ENCODE measurements at places on chromosomes 16 and 17.
A peak's percentile ranks its signal among the peaks of the same experiment; 100 is the strongest.

GRCh38 chr16:84790301-84790700, 29.5 kb upstream of the CRISPLD2 start:
- no peak for DNase-seq

GRCh38 chr17:68585643-68586042, 15.5 kb downstream of the FAM20A start:
- no peak for DNase-seq

DNA sequence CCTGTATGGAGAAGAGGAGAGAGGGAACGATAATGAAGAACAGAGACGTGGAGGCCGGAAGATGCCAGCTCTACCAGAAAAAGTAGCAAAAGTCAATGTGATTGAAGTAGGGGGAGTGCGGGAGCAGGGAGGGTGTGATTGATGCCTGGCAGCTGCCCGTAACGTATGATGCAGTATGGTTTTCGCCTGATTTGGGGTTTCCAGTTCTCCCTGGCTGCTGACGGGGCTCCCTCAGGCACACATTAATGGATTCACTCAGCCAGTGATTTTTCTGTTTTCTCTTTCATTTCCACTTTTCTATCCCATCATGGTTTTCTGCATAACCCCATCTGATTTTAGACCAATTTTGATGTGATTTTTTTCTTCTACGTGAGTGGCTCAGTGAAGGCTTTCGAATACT, 62.1 kb downstream of the PRKCA start:
- no peak for DNase-seq

DNA sequence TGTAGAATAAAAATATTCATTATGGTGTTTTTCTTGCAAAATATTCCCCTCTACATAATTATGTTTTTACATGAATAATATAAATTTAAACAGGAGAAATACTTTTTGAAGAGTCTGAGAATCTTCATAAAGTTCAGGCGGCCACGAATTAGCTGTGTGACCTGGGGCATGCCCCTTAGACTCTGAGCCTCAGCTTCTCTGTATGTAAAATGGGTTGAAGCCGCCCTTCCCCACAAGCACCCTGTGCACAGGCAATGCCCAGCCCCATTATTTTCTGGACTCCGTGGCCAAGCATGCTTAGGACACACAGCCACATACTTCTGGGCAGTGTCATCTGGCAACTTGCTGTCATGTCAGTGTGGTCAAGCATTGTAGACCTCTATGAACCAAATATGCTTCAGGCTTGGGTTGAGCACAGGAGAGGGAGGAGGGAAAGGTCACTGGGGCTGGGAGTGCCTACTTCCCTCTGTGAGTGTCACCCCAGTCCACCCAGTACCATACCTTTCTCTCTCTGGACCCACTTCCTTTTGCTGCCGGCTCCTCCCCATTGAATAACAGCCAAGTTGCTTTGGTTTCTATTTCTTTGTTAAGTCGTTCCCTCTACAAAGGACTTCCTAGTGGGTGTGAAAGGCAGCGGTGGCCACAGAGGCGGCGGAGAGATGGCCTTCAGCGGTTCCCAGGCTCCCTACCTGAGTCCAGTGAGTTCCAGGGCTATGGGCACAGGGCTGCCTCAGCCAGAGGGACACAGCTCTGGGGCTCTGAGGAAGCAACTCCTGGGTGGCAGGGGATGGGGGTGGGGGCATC, at the start of gene LGALS9:
LGALS9 (plus strand) TSS at position 582 of the 804 bp plus-strand sequence; CDS start at position 660, 78 bp downstream.
- DNase-seq, result no peak

GRCh38 chr17:14150619-14151018, 81.3 kb downstream of the COX10 start:
- no peak for DNase-seq

DNA sequence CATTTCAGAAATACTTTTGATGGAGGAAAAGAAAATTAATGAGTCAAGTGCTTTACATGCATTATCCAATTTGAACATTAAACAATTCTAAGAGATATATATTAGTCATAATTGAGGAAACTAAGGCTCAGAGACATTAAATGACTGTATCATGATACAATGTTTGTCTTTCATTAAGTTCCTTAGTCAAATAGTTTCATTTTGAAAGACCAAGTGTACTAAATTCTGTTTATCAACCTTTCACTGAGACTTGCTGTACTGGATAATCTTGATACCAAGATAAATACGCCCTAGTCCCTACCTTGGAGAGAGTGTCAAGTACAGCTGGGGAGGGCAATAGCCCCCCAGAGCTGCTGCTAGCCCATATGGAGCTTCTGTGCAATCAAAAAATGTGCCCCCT, 24.2 kb downstream of the TOM1L2 start:
- no peak for DNase-seq

DNA sequence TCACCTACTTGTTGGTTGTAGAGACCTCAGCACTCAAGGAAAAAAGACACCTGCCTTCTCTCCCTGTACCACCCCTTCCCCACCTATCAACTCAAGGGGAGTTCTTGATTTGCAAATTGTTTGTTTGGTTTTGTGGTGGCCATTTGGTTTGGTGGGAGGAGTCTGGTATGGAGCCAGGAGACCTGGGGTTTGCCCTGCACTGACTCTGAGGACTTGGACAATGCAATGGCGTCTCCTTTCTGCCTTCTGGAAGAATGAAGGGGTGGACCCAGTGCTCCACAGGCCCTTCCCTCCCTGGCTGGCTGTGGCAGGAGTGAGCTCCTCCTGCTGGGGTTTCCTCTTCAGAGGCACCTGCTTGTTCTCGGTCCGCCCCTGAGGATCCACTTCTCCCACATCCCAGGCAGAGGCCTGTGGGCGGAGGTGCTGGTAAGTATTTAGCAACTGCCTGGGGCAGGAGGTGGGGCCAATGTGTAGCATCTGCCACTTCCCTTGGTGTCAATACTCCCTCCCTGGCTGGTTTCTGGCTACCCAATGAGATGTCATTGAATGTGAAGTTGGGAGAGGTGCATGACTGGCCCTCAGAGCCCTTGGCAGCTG, 164.5 kb downstream of the NTN1 start:
- DNase-seq, result no peak

DNA sequence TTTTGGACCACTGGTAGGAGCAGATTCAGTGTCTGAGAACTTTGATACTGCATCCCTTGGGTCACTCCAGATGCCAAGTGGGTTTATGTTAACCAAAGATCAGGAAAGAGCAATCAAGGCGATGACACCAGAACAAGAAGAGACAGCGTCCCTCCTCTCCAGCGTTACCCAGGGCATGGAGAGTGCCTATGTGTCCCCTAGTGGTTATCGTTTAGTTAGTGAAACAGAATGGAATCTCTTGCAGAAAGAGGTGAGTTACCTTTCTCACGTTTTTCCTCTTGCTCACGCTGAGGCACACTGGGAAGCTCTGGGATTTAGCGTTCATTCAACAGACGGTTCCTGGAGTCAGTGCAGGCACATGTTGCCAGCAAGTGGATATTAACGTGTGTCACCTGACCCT, 58.0 kb downstream of the NUP88 start:
- DNase-seq, result no peak

GRCh38 chr17:71284032-71284755, 836.6 kb upstream of the SOX9 start:
- DNase-seq, result no peak

- DNase-seq, result no peak
These were observed 169.7 kb upstream of the ZFHX3 start for GRCh38 chr16:73217654-73218053.

DNA sequence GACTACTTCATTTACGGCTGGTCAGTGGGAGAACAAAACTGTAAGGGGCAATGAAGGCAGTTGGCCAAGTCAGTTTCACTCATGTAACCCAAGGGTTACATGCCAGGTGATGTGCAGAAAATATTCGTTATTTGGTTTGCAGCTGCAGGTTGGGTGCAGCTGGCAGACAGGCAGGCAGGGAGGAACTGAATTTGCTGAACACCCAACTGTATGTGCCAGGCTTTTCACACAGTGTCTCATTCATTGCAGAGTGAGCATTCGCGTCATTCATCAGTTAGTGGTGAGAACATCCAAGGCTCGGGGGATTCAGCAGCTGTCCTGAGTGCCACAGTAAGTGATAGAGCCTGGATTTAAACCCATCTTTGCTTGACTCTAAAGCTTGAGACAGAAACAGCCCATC, 59.7 kb downstream of the ABCC6 start:
- DNase-seq, result no peak

DNA sequence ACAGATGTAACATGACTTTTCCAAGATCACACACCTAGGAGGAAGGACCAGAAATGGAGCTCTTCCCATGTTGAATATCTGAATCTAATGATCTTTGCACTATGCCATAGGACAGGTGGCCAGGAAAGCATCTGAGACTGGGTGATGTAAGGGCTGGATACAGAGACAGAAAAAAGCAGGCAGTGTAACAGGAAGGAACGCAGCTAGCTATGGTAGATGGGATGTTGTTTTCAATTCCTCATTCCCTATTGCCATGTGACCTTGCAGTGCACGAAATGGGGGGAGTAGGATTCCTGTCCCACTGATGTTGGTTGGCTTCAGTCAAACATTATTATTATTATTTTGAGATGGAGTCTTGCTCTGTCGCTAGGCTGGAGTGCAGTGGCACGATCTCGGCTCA, 3.7 kb upstream of the NPIPB15 start:
- no peak for DNase-seq

DNA sequence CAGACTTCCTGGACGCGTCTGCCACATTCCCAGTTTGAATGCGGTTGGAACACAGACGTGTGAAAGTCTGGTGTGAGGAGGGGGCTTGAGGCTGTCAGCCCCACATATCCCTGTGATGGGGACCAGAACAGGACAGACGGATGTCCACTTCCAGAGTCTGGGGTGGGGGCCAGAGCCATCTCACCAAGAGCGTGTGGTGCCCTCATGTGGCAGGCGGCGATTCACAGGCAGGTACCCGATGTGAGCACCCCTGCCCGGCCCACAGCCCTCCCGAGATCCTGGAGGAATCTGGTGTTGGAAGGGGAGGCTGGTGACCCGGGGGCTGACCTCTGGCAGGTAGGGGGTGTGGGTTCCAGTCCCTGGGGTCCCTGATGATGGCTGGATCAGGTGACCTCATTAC, 51.5 kb downstream of the ENGASE start:
- DNase-seq, result peak; percentile 11

GRCh38 chr16:88920618-88921590, 54.4 kb upstream of the PABPN1L start:
- DNase-seq, result no peak

DNA sequence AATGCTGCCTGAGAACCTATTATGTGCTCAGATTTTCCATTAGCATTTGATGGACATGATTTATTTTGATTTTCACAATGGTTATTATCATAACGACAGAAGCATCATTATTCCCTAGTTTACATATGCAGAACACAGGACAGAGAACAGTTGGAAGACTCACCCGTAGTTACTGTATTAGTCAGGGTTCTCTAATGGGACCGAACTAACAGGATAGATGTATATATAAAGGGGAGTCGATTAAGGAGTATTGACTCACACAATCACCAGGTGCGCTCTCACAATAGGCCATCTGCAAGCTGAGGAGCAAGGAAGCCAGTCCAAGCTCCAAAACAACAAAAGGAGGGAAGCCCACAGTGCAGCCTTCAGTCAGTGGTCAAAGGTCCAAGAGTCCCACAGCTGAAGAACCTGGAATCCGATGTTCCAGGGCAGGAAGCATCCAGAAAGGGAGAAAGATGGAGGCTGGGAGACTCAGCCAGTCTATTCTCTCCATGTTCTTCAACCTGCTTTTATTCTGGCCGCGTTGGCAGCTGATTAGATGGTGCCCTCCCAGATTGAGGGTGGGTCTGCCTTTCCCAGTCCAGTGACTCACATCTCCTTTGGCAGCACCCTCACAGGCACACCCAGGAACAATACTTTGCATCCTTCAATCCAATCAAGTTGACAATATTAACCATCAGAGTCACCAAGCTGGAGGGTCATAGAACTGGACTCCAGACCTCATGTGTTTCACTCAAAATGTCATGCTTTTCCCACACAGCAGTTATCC, 92.7 kb upstream of the XYLT1 start:
- no peak for DNase-seq

- DNase-seq, result no peak
These were observed 8.7 kb upstream of the TBX4 start for GRCh38 chr17:61443475-61443882.
